ENCODE measurements at places on chromosomes 11 and 22. TPM values are rescaled to one million over a fixed set of nuclear protein-coding genes. Genes with fewer than 3 reads are reported as not detected.

GRCh38 chr22:48629631-48630432 lies 1197.8 kb downstream of the BRD1 start:
- DNase-seq: no peak

GRCh38 chr22:43948836-43949406 lies 6.3 kb upstream of the SAMM50 start:
- no peak for DNase-seq

Gene CARD18
- not detected for polyA plus RNA-seq

Gene RASL10A
- polyA plus RNA-seq: 0.43 TPM

Gene VWA5A
- polyA plus RNA-seq: 18.2 TPM

Gene MAJIN
- polyA plus RNA-seq: not detected

Gene TRIM49
- not detected for polyA plus RNA-seq

Gene CYTH4
- 6.0 TPM for polyA plus RNA-seq
